ENCODE measurements at places on chromosomes 16 and 17.

DNA sequence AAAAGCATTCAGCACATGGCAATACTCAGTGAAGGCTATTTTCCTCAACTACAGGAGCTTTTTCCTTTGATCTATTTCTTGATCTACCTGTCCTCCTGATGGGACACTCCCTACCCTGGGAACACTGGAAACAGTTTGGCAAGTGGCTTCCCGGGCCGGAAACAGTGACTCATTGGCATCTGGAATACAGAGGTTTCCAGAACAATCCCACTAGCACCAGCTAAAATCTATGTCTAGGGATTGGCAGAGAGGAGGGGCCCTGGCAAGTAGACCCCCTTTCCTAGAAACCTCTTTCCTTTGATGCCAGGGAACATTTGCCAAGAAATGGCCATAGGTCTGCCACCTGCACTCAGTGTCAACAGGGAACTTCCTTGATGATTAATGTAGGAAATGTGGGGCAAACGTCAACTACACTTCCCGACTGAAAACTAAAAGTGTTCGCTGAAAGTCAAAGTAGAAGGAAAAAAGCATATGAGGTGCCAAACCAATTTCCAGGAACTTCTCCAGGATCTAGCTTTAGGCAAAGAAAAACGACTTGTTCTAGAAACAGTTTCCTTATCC is 30.4 kb upstream of the FBXW10B start:
- no peak for DNase-seq

- DNase-seq, result peak; percentile 63
Observed at GRCh38 chr17:14428648-14429029, 127.8 kb downstream of the HS3ST3B1 start.

GRCh38 chr16:3836641-3837040 is 43.9 kb downstream of the CREBBP start:
- DNase-seq, result no peak

DNA sequence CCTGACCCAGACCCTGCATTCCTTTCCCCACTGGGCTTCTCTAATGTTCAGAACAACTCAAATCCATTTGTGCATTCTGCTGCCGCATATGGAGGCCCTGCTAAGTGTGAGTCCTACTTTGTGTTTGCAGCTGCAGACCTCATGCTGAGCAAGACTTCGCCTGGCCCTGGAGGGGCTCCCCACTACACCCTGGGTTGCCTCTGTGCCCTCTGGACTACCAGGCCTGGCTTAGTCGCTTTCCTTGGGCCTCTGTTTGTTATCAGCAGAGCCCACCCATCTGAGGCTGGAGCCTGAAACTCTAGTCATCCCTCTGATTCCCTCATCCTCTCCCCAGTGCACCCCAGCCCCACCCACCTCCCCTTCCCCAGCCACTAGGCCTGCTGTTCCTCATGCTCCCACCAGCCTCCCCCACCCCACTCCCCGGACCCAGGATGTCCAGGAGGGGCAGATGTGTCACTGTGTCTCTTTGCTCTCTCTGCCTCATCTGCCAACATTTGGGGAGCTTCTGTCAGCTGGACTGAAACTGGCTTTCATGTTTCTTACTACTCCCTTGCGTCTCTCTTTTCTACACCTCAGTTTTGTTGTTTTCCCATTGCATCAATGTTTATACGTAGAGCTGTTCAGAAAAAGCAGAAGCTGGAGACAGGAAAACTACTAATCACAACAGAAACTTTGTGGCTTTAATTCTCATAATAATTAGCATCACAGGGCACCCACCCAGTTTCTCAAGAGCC is 17.9 kb upstream of the CD300E start:
- peak; percentile 55 for DNase-seq

GRCh38 chr16:50724306-50724705 is 17.6 kb upstream of the CYLD start:
- DNase-seq, result peak; percentile 35

DNA sequence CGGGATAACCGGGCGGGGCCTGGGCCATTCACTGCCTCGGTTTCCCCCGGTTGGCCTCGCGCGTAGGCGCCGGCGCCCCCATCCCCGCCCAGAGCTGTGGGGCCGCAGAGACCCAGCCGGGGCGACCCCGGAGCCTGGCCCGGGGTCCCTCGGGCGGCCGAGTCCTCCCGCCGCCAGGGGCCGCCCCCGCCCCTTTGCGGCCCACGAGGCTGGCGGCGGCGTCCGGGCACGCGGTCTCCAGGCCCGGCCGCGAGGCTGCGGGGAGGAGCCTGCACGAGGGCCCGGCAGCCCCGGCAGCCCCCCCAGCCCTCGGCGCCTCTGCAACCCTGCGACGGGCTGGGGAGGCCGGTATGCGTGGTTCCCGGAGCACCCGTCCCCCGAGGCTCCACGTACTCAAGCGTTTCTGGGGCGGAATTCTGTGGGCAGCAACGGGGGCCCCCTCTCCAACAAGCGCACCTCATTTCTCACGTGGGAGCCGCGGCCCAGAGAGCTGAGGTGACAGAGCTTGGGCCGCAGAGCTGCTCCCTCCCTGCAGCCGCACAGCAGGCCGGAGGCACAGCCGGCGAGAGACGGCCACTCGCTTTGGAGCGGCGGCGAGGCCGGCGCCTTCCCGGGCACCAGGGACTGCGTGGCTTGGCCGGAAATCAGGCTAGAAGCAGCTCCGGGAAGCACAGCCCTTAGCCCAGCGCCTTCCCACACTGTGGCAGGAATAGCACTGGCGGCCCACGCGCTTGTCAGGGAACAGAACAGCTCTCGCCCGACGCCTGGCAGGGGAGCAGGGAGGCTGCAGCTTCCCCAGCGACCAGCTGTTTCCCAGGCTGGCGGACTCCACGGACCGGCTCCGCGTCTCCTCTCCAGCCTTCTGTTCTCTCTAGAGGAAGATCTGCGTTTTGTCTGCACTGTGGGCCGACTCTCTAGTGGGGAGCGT is 867 bp upstream of the LIMD2 start:
- DNase-seq, result peak; percentile 81

- no peak for DNase-seq
Observed at GRCh38 chr17:5354310-5354709, 65.2 kb downstream of the NUP88 start.

GRCh38 chr17:60447375-60447774 is 25.1 kb downstream of the CHCT1 start:
- DNase-seq, result no peak

GRCh38 chr17:40358323-40359038 is 6.1 kb downstream of the GJD3 start:
- DNase-seq, result peak; percentile 88

DNA sequence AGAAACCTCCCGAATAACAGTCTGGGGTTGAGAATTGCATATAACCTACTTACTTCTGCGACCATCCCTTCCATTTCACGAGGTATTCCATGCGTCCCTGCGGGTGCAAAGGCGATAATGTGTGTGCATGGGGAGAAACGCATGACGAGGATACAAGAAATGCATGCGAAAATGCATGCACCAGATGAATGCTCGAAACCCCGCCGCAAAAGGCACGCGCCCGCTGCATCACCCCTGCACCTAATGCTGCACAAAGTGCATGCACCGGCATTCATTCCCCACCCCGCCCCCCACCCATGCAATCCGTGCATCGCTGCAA is 474 bp downstream of the CBX8 start:
- DNase-seq, result peak; percentile 66

DNA sequence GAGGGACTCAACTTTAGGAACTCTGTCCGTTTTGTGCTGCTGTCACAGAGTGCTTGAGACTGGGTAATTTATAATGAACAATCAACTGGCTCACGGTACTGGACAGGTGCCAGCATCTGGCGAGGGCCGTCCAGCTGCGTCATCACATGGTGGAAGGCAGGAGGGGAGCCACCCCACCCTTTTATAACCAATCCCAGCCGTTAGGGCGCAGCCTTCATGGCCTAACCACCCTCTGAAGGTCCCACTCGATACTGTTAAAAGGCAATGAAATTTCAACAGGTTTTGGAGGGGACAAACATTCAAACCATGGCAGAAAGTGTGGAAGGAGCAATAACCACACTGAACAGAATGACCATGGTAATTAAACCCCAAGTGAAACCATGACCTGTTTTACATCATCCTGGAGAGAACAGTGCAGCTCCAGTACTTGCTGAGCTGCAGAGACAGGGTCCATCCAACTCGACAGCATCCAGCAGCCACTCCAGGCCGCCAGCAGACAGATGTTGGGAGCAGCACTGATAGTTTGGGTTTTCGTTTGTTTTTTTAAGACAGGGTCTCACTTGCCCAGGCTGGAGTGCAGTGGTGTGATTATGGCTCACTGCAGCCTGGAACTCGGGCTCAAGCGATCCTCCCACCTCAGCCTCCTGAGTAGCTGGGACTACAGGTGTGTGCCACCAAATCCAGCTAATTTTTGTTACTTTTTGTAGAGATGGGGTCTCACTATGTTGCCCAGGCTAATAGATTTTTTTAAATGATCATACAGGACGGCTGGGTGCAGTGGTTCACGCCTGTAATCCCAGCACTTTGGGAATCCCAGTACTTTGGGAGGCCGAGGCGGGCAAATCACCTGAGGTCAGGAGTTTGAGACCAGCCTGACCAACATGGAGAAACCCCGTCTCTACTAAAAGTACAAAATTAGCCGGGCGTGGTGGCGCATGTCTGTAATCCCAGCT is 11.0 kb downstream of the CHMP6 start:
- DNase-seq, result peak; percentile 48

GRCh38 chr16:58393138-58393504 is 850 bp downstream of the GINS3 start:
- peak; percentile 31 for DNase-seq

Measured in NB4 (cell line).